ENCODE measurements at places on chromosomes 6 and 20. TPM values are rescaled to one million over a fixed set of nuclear protein-coding genes. Genes with fewer than 3 reads are reported as not detected.

SLC12A5 gene
- under 0.01 TPM for total RNA-seq

DPM1 gene
- total RNA-seq = 73.3 TPM

RBBP8NL gene
- not detected for total RNA-seq

TRIM27 gene
- total RNA-seq = 65.1 TPM

LAMA2 gene
- 193 TPM for total RNA-seq

AURKA gene
- 102 TPM for total RNA-seq

TULP4 gene
- total RNA-seq = 87.9 TPM

CCN5 gene
- total RNA-seq = 1.3 TPM

PRL gene
- total RNA-seq = not detected

DDX43 gene
- 14.4 TPM for total RNA-seq

BCL2L1 gene
- total RNA-seq = 148 TPM

ENPP3 gene
- 0.29 TPM for total RNA-seq

PRSS35 gene
- total RNA-seq = 0.44 TPM
